ENCODE measurements at places on chromosomes 1 and 21.

DNA sequence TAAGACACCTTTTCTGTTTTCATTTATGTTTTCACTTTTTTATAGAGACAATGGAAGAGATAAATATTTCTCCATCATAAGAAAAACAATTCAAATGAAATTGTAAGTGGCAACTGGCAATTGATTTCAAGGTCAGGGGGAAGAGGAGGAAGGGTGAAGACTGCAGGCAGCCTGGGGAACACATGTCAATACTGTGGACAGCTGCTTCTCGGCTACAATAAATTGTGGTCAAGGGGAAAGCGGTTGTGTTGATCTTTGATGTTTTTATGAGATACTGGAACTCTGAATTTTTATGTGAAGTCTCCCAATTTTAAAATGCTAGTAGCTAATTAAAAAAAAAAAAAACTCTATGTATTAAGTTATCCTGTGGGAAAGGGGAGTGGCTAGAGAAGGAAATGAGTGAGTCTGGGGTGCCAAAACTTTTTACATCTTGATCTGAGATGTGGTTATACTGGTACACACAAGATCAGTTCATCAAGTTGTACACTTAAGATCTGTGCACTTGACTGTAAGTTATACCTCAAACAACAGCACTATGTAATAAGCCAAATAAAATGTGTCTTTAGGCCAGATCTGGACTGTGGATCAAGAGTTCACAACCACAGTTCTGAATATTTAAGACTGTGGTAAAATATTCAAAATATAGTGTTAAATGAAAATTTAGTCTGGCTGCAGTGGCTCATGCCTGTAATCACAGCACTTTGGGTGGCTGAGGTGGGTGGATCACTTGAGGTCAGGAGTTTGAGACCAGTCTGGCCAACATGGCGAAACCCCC is 18.0 kb downstream of the SSX2IP start:
- DNase-seq, result no peak

GRCh38 chr1:212455401-212455800 is 22.7 kb downstream of the NENF start:
- DNase-seq, result no peak

DNA sequence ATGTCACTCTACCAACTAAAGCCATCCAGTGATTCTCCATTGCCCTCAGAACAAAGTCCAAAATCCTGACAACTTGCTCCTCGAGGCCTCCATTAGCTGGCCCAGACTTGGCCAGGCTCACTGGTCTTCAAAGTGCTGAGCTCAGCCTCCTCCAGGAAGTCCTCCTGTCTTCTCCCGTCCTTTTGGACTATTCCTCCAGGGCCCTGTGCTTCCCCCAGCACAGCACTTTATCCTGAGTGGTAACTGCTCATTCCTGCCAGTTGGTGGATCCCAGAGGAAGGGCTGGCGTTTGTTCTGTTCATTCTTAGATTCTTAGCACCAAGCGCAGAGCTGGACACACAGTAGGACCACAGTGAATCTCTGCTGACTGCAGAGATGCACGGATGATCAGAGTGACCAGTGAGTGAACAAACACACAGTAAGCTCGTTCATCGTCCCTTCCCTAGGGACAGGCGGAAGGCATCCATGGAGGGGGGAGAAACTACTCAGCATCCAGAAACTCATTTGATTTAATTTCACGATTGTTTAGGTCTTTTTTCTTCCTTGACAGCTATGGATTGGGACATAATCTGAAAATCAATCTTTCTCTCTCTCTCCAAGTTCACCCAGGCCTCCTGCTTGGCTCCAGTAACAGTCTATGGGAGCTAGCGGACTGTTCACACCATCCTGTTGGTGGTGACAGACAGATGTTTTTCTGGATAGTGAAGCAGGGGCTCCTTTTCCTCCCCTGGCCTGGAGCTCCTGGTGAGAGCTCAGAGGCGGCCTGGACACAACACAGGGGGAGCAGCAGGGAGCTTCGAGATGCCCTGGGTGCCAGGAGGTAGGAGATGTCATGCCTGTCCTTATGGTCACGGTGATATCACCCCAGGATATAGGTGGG is 180.2 kb downstream of the PTPRU start:
- DNase-seq, result no peak

- DNase-seq, result no peak
Measured at GRCh38 chr1:237431448-237431847, 389.5 kb downstream of the RYR2 start.

DNA sequence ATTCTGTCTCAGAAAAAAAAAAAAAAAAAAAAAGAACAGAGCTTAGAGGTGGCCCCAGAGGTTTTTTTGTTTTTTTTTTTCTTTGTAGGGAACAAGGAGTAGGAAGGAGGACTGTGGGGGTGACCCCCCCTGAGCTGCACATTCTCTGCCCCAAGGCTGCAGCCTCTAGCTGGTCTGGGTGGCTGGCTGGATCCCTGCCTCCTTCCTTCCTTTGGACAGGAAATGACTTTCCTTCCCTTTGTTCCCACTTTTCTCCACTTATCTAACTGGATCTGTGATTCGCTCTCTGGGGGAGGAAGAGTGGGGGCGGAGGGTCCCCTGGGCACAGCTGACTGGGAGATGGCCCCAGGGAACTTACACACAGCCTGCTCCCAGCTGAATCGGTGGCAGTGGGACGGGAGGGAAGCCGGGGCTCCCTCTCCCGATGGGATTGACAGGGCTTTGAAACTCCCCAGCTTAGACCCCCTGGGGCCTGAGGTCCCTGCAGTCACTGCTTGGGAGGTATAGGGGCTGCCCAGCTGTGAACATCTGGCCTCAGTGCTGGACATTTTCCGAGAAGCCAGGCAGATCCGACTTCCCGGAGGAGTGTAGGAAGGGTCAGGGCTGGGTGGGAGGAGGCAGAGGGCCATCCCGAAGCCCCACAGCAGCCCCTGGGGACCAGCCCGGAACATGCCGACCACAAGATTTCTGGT is 2.1 kb downstream of the FBLIM1 start:
- DNase-seq, result no peak

DNA sequence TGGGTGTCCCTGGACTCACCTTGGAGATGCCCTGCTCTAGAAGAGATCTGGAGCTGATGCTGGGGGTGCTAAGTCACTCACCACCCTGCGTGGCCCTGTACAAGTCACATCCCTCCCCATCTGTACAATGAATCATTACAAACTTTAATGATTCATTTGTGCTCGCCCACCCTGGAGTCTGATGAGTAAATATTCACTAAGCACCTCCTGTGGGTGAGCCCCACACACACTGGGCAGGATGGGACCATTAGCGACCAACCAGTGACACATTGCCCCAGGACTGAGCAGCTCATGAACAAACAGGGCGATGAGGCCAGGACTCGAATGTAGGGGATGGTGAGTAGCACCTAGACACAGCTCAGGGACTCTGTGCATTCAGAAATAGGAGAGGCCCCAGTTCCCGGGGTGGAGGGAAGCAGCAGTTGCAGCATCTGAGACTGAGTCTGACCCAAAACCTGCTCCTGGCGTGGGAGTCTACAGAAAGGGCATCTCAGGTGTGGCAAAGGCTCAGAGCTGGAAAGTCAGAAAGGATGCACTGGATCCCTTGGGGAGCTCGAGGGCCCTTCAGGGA is 18.1 kb upstream of the PDZK1IP1 start:
- DNase-seq, result no peak

GRCh38 chr1:78254517-78254916 is 208.8 kb downstream of the GIPC2 start:
- no peak for DNase-seq

DNA sequence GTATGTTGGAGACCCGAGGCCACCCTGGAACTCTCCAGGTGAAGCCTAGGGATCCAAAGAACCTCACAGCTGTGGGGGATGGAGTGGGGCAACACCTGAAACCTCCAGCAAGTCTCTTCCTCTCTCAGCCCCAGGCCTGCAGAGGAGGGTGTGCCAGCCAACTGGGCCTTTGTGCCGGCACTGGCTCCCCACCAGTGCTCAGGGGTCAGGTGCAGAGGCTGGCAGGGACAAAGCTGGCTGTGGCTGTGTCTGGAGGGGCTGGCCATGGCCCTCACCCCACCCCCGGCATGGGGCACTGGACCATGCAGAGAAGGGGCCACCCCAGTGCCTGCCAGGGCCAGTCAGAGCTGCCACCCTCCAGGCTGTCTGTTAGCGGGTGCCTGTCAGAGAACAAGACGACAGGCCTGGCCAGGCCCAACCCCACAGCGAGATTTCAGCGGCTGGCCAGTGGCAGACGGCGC is 3.9 kb downstream of the COL18A1 start:
- no peak for DNase-seq

GRCh38 chr1:38727684-38728584 is 131.6 kb downstream of the RRAGC start:
- peak; percentile 21 for DNase-seq

DNA sequence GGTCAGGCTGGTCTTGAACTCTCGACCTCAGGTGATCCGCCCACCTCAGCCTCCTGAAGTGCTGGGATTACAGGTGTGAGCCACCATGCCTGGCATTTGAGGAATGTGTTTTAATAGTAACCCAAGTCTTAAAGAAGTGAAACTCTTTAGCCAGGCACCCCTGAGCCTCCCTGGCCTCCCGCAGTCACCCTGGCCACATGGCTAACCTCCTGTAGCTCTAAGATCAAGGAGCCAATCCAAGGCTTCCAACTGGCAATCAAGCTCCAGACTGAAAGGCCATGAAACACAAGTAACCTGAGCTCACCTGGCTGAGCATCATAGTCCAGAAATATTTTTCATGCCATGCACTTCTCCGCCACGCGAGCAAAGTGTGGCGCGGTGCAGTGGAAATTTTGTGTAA is 84.3 kb downstream of the LTN1 start:
- DNase-seq, result no peak

- DNase-seq, result no peak
Measured at GRCh38 chr1:47630346-47630745, 192.5 kb downstream of the FOXD2 start.

DNA sequence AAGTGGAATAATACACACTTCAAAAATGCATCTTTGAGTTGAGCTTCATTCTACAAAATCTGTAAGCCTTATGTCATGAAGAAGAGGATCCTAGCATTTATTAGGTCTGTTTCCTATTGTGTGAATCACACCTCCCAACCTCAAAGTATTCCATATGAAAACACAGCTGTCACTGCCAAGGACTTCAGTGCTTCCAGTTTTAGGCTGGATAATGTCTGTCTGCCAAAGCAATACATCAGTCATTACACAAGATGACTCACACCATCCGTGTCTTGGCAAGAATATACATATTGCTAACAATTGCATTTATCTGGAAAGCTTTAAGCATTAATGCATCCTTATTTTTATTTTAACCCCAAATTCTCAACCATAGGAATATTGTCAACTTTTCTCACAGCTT is 125.7 kb upstream of the TMPRSS15 start:
- peak; percentile 19 for DNase-seq

Data from pons (tissue), 1 donor.